DMS79 (cell line): ENCODE measurements at places on chromosomes 3 and 15.

- peak; percentile 21 for DNase-seq
These were observed 717 bp downstream of the PXK start for GRCh38 chr3:58333206-58334012.

- DNase-seq = peak; percentile 24
These were observed 195.6 kb downstream of the TCF12 start for GRCh38 chr15:57114070-57114469.

DNA sequence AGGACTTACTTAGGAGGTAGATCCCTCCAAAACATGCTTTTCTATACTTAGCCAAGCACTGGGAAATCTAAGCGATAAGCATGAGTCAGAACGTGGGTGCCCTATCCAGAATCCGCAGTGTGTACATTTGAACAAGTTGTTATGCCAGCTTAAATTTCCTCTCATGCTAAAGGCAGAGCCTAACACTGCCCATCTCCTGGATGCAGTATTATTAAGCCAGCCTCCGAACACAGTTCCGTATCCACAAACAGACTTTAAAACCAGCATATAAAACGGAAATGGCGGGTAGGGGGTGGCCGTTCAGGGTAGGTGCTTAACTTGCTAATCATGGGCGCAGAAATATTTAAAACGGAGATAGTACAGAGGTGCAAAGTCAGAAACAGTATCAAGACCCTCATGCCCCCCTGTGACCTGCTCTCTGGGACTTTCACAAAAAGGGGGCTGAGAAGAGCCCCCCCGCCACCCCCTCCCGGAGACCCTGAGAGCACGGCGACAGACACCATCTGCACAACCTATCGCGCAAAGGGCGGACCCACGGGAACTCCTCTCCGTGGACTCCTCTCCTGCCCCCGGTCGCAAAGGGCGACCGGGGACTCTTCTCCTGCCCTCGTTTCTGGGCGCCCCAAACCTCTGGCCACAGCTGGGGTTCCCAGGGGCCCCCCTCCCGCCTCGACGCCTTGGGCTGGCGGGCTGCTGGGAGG is 889 bp upstream of the LRRIQ4 start:
- DNase-seq = peak; percentile 69

DNA sequence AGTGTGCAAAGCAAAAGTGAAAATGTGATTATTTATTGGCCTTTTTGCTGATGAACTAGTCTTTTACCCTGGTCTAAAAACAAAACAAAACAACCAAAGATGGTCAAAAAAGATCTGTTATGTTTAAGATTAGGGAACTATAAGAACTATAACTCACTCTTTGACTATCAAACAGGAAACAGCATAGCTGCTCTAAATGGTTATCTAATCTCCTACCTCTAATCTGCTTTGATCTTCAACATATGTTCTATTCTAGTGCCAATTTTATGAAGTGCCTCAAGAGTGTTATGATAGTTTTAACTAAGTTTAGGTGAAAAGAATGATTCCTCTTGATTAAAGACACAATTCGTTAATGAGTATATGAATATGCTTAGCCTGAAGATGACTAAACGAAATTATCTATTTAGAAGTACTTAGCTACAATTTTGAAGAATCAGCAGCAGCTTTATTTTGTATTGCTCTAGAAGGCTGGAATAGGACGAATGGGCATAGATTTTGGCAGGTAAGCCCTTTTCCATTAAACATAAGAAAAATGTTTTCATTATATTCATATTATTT is 46.0 kb downstream of the SETD2 start:
- no peak for DNase-seq

DNA sequence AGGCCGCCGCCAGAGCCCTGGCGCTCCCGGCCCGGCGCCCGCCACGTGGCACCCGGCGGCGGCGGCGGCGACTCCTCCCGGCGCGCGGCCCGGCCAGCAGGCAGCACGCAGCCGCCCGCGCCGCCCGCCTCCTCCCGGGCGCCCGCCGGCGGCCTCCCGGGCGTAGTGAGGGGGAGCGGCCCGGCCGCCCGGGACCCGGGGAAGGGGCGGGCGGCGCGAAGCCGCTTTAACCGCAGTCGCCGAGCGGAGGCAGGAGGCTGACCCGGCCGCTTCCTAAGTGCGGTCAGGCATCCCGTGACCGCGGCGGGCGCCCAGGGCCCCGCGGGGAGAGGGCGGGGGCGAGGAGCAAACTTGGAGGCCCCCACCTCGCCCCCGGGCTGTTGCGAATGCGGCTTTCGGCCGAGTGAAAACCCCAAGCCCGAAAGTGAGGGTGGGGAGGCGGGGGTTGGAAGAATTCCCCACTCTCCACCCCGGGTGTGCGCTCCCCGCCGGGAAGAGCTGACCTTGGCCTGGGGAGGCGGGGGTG is 1.7 kb upstream of the HES1 start:
- DNase-seq = no peak

DNA sequence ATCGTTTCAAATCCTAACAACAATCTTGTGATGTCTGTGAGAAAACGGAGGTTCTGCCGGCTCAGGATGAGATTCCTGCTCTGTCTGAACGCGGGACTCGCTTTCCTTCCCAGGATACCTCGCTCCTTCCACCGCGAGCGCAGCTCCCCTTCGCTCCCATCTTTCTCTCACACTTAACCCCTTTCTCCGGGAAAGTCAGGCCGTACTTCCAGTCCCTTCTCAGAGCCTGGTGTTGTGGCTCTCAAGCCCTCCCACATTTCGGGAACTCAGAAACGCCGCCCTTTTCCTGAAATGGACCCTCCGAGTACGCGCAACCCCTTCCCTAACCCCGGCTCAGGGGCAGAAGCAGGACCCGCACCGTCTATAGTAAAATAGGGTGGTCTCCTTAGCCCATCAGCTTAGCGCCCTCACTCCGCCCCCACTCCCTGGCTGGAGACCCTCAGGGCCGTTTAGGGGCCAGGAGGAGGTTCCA is 378 bp upstream of the FEM1B start:
- DNase-seq = peak; percentile 25

DNA sequence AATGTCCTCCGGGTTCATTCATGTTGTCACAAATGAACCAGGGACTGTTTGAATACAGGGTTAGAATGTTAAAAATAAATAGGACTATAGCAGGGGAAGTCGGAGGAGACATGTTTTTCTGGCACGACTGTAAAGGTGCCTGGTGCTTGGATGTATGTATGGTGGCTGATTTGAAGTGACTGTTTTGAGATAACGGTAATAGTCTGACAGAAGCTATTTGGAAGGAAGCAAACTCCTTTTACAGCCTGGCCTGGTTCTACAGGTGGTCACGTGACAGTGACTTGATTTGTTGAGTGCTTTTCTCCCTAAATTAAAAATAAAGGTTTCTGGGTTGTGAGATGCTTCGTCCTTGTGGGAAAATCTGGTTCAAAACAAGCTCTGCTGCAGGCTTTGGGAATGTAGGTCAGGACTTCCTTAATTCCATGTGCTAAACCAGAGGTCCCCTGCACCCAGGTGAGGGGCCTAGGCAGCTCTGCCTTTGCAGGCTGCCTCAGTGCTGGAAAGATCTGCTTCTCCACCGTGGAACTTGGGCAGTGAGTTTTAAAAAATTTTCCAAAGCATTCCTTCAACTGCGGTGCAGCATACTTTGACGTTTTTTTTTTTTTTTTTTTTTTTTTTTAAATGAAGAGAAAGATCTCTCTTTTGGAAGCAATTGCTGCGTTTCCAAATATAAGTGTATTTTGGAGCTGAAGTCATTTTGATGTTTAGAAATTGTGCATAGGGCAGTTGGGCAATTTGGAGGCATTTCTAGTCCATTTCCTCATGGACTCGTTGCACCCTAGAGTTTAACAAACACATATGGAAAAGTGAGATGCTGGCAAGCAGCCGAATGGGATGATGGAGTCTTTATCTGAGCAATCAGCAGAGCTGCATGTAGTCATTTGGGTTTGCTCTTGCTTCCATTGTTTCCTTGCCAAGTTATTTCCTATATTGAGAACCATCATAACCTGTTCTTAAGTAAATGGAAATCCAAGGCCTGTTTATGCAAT is 30.9 kb downstream of the ITPR1 start:
- peak; percentile 22 for DNase-seq

GRCh38 chr3:126439968-126440708 is 35.6 kb downstream of the ZXDC start:
- DNase-seq = no peak

DNA sequence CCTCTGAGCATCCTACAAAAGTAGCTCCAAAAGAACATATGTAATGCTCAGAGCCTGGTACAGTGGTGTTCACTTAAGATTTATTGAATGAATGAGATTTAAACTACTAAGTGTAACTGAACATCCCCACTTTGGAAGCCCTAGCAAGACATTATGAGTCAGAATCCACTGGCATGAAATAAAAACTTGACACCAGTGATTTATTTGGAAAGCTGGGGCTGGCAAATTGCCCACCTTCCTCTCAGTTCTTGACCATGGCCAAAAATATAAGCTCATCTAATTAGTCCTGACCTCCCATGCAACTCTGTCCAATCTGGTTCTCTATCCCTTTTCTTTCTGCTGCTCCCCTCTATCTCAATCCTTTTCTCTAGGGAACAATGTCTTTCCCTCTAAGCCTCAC is 418.0 kb downstream of the PLCL2 start:
- DNase-seq = no peak

- DNase-seq = no peak
These were observed 174.5 kb downstream of the GOLGA6L6 start for GRCh38 chr15:20367093-20367492.

- no peak for DNase-seq
These were observed 27.3 kb downstream of the ZNF710 start for GRCh38 chr15:90028376-90028944.

- peak; percentile 16 for DNase-seq
These were observed at the start of gene PLXND1 for GRCh38 chr3:129606636-129607390. Gene PLXND1 (minus strand): TSS chr3:129606676. CDS start chr3:129606639, 37 bp downstream.

DNA sequence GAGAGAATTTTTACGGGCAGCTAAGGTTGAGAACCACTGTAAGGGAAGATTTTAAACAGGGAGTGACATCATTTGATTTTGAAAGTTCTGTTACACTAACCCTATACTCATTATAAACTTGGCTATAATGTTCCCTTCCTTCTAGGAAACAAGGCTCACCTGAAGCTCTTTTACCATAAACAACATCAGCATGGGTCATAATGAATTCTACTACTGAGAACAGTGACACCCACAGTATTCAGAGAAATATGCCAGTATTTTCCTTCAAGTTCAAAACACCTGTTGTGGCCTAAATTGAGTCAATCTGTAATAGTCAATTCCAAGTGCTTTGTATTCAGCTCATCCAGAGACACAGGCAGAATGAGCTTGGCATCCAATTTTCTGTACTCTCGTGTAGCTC is 175.3 kb upstream of the STT3B start:
- DNase-seq = no peak

DNA sequence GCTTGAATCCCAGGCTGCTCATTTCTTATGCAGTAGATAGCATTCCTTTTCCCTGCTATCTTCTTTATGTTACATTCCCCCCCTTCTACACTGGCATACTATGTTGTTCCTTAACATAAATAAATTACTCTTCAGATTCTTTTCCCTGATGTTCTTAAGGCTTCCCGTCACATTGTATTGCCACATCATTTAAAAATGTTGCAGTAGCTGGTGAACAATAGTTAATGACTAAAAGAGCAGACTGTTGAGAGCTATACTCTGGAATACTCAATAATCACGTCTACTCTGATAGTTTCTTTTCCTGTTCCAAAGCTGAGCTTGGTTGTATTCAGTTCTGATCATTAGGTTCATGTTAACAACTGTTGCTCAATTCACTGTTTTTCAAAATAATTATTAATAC is 219.9 kb downstream of the CHST2 start:
- no peak for DNase-seq

GRCh38 chr15:33451385-33451784 is 140.6 kb downstream of the RYR3 start:
- DNase-seq = no peak

DNA sequence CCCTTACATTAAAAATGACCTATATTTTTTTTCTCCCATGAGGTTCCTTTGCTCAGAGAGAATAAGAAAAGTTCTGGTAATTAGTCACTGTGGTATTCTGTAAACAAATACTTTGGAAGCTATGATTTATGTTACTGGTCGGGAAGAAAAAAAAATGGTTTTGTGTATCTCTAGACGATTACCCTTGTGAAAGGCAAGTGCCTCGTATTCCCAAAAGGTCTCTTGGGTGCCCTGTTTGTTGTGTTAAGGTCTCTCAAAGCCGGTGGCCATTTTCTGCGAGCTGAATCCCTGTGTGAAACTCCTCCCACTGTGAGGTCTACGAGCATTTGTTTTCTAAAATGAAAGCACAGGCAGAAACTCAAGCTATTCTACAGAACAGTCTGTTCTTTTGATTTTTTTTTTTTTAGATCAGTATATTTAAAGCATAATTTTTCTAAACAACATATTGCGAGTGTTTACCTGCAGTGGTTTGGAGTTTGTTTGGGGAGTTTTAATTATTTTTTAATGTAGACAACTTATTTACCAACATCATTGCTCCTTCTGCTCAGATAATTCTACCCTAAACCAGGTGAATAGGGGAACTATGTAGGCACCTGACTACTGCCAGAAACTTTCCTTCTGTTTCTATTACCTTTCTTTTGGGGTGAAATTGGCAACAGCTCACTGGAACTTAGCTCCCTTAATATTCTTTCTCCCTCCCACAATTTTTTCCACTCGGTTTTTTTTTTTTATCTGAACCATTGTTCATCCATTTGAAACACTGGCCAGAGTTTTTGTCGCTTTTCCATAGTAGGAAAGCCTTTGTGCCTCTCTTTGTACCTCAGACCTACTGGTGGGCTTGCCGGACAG is 44.0 kb downstream of the ZBTB38 start:
- DNase-seq = peak; percentile 23

GRCh38 chr3:42216931-42217333 is 49.1 kb downstream of the CCK start:
- no peak for DNase-seq

DNA sequence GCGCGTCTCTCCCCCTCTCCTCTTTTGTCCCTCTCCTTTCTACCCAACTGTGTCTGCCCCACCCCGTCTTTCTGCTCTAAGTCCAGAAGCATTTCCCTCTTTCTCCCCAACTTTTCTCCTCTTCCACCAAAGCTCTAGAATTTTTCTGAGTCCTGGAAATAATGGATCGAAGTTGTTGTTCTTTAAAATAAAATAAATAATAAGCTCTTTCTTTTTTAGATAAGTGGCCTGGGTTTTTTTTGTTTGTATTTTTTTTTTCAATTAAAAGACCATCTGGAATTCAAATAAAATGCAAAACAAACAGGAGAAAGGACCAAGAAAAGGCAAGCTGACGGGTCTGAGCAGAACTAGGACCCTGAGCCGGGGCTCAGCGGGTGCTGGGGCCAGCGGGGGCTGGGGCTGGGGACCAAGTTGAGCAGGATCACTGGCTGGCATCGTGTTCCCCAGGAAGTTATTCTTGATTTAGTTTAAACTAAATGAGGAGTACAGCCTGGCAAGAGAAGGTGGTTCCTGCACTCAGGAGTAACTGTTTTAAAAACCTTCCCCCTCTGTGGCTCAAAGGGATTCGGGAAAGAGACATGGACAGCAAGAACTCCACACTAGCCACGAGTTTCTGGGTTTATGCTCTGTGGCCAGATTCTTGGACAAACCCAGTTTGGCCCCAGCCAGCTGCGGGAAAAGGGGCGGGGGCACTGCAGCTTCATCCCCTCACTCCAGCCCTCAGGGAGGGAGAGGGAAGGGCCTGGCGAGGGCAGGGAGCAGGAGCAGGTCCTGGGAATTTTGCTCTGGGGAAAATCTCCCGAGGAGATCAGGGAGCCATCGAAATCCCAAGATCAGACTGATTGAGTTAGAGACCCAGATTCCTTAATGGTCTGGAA is 8.4 kb downstream of the GATA2 start:
- no peak for DNase-seq
